ENCODE measurements at places on chromosomes 7 and 10.

DNA sequence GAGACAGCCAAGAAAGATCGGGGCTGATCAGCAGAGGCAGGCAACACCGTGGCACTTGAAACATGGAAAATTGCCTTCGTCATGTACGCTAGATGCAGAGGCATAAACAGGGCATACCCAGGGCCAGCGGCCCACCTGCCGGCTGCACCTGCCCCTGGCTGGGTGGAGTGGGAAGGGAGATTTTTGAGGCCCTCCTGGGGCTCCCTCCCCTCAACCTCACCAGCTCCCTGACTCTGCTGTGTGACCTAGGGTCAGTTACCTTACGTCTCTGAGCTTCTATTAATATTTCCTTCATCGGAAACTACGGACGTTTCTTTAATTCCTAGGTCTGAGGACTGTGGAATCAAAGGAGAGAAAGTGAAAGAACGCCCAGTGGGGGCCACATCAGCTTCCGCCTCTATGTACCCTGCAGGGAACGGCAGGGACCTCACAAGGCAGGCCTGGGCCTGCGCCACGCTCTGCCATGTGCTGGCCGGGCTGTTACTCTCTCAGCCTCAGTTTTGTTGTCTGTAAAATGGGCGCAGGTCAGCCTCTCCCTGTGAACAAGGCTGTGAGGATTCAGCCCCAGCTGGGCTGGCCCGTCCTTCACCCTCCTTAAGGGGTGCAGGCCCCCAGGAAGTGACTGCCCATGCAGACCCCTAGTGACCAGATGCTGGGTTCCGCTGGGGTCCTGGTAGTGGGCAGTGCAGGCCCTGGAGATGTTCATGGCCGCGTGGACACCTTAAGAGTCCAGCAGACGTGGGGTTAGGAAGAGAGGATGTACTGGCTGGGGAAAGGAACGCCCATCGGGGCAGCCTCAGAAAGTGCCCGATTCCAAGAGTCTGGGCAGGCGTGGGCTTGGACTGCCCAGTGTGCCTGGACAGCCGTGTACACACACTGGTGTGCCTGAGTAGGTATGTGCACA lies 22.7 kb downstream of the ELFN1 start:
- peak; percentile 12 for DNase-seq

GRCh38 chr10:132616170-132616995 lies 78.8 kb downstream of the INPP5A start:
- DNase-seq = no peak

- peak; percentile 26 for DNase-seq
Measured at GRCh38 chr7:145212050-145212449, 376.2 kb upstream of the TPK1 start.

GRCh38 chr10:29517352-29517923 lies 117.3 kb downstream of the SVIL start:
- no peak for DNase-seq

DNA sequence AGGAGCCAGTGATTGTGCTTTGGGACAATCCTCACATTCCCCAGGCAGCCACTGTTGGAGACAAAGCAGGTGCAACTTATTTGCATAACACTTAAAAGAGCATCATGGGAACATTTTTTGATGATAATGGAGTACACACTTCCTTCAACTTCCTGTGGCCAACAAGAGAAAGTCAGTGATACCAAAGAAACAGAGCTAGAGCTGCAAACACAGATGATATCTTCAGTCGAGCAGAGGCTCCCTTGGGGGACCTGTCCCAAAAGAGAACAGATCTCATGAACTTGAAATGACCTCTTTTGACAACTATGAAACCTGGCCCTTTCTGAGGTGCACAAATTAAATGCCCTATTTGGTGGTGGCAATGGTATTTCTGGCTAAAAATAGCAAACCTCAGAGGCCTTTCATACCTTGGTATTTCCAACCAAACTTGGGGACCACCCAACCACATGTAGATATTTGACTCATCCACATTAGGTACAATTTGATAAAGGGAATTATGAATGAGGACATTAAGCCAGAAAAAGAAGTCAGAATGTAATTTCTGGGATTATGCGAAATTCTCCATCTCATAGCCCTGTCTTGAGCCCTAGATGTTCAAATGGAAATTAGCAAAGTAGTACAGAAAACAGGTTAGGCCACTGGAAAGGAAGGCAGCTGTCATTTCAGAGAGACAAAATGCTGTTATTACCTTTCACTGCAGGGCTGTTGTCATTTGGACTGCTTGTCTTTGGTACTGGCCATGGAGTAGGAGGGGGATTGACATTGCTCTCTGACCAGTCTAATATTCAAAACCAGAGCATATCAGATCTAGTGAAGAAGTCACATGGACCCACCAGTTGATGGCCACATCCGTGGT lies 146.2 kb downstream of the ICA1 start:
- DNase-seq = no peak

GRCh38 chr10:120253131-120253530 lies 203.9 kb upstream of the PLPP4 start:
- no peak for DNase-seq

DNA sequence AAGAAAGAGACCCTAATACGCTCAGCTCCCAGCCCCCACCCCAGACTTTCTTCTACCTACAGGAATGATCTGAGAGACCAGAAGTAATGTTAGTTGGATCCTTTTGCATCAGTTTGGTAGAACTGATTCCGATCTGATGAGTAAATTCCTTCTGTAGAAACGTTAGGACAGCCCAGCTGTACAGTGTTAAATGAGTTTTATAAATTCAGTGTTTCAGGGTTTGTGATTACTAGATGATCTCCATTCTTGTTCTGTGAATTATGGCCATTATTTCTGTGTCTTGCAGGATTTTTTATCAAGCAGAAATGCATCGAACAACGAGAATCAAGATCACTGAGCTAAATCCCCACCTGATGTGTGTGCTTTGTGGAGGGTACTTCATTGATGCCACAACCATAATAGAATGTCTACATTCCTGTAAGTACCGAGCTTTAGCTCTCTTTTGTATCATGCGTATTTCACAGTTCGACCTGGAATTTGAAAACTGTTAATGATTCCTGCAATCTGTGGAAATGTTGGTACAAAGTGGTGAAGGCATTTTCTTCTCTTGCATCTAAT lies 5.3 kb downstream of the BMI1 start:
- DNase-seq = no peak

DNA sequence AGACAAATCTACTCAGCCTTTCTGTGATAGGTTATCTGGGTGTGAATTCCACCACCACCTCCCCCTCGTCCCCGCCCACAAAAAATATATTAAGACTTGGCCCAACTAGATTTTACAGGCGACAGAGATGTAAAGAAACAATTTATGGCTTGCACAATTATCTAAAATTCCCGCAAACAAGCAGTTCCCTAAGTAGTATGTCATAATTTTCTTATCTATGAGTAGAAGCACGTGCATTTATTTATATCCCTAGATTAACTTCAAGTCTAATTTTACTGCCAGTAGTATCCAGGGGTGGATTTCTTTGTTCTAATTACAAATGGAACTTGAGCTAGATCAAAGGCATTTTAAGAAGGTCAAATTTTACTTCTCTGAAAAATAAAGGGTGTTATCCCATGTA lies 1.7 kb downstream of the TSPAN12 start:
- no peak for DNase-seq

- no peak for DNase-seq
Measured at GRCh38 chr7:18497800-18498199, 2.3 kb downstream of the HDAC9 start.

DNA sequence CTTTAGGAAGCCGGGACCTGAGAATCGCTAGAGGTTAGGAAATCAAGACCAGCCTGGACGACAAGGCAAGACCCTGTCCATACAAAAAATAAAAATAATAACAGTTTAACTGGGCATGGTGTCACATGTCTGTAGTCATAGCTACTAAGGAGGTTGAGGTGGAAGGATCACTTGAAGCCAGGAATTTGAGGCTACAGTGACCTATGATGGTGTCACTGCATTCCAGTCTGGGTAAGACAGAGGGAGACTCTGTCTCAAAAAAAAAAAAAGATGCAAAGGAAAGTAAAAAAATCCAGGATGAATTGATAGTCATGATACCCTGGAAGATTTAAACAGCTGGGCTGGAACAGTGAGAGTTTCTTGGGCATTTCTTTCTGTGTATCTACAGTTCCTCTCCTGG lies 463.2 kb downstream of the GALNT17 start:
- DNase-seq = no peak

DNA sequence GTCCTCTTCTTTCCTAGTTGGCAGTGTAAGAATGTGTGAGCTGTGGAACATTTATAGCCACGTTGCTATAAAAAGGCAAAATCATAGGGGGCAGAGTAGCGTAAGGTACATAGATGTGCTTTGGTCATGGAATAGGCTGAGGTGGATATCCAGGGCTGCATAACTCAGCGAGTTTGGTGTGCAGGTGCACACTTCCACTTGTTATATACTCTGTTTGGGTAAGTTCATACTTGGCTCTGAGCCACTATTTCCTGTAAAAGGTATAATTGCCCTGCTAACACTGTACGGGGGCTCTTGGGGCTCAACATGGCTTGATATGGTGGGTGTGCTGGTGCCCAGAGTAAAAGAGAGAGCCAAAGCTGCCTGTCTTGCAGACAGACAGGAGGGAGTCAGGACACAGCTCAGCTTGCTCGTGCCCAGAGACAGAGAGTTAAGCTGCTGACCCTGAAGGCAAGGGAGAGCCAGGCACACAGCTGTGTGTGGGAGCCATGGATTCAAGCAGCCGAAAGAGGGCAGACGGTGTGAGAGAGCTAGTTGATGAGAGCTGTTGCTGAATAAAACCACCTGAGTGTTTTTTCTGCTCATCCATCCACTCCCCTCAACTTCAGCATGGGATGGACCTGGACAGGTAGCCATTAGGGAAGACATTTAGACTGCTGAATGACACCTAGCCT lies 126.7 kb downstream of the DKK1 start:
- DNase-seq = no peak

DNA sequence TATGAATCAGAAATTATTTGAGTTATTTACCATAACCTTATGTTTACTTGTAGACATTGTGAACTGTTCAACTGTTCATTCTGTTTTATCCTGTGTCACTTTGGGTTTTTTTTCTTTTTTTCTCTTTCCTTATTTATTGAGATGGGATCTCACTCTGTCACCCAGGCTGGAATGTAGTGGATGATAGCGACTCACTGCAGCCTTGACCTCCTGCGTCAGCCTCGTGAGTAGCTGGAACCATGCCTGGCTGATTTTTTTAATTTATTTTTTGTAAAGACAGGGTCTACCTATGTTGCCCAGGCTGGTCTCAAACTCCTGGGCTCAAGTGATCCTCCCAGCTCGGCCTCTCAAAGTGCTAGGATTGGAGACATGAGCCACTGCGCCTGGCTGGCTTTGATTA lies 97.1 kb downstream of the CSTF2T start:
- DNase-seq = no peak

DNA sequence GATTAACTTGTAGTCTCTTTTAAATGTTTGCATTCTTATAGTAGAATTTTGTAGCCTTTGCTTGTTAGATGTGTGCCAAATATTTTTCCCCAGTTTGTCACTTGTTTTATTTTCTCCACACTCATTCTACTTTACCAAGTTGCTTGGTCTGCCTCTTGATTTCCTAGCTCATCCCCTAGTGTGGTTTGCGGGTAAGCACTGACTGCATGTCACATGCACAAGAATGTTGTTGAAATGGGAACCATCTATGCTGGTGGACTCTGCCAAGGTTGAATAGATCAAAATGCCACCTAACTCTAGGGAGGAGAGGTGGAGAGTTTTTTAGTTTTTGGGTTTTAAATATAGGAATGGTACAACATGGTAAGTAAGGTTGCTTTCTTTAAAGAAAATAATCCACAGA lies 47.6 kb downstream of the FZD1 start:
- DNase-seq = no peak

DNA sequence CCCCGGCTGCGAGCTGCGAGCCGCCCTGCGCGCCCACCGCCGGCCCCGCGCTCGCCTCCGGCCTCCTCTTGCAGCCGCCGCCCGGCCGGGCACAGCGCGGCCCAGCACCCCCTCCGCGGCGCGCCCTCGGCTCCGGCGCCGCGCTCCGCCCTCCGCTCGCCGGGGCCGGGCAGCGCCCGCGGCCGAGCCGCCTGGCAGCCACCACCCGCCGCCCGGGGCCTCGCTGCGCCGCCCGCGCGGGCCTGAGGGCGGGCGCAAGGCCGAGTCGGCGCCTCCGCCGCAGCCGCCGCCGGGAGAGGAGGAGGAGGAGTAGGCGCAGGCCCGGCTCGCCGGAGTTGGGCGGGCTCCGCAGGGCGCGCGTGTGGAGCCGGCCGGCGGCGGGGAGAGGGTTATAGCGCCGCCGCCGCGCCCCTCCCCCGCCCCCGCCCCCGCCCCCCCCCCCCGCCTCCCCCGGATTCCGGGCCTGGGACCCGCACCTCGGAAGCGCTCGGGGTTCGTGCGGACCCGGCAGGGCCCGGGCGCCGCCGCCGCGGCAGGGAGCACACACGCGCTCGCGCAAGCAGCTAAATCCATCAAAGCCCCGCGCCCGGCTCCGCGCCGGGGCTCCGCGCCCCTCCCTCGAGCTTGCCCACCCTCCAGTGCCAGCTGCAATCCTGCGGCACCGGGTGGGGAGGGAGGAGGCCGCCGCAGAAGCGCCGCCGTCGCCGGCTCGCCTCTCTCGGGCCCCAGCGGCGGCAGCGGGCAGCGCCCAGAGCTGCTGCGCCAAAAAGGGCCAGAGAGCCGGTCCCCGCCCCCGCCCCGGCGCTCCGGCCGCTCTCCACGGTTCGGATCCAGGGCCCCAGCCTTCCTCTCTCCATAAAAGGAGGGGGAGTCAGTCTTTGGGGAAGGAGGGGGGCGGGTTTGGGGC lies at the start of gene PDGFA:
TSS of gene PDGFA (minus strand) at position 363 of the 907 bp plus-strand sequence. CDS start 845 bp downstream, outside the sequence.
- DNase-seq = no peak
